ENCODE measurements at places on chromosomes 16 and 17.

GRCh38 chr17:76199469-76199868 is 40.8 kb downstream of the RNF157 start:
- DNase-seq: no peak

DNA sequence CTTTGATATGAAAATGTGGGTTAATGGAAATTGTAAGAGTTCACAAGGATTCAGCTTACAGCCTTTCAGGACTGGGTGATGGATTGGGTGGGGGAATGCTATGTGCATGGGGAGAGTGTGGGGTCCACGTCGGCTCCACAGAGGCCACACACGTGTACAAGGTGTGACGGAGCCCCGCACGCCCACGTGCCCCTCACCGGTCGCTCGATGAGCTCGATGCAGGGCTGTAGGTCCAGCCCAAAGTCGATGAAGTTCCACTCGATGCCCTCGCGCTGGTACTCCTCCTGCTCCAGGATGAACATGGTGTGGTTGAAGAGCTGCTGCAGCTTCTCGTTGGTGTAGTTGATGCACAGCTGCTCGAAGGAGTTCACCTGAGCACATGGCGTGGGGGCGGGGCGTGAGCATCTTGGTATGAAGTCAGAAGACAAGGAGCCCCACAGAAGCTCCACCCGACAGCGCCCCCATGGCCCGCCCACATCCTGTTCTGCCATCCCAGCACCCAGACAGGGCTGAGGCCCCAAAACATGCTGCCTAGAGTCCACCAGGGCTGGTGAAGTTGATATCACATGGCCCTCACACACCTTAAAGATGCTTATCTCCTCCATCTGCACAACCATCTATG is 99.1 kb downstream of the MYH11 start:
- no peak for DNase-seq

DNA sequence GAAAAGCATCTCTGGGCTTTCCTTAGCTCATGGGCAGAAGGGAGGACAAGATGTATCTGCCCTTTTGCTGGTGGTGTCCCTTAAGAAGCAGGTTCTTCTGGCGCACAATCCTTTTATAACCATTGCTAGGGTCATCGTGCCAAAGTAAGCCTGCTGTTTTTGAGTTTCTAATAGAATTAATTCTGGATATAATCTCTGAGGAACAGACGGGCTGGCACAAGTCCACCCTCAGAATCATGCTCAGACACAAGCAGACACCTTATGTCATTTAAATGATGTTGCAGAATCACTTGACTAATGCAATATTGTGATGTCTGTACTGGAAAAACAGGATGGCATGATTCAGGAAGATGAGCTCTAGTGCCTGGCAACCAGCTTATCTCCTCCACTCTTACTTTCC is 18.8 kb upstream of the MMD start:
- DNase-seq: no peak

DNA sequence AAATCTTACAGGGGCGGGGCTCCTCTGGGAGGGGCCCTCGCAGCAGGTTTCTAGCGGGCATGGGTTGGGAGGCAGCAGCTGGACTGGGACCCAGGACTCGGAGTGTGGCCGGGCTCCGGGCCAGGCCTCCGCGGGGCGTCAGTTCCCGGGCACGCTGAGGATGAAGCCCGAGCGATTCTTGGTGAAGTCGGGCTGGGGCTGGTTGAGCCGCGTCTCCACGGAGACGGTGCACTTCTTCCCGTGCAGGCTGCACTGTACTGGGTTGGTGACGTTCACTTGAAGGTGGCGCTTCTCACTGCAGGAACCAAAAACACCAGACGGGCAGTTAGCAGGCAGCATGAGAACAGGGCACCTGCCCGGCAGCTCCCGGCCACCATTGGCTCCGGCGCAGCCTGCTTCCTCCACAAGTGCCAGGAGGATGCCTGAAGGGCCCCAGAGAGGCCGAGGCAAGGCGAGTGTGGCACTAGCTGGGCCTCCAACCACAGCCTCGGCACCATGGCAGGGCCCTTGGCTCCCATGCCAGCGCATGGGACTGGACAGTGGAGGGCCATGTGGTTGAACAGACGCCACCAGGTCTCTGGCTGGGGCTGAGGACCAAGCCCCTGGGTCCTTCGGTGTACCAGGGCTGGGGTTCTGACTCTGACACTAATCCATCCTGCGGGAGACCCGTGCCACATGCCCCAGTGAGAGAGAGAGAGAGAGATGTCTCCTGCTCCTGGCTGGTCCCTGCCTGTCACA is 8.0 kb downstream of the CDK5R1 start:
- no peak for DNase-seq

- DNase-seq: no peak
Measured at GRCh38 chr16:55393991-55394390, 70.0 kb downstream of the IRX6 start.

GRCh38 chr17:17051380-17051779 is 9.1 kb downstream of the MPRIP start:
- no peak for DNase-seq

Data from RCC 7860 (cell line).